Stimulated activated CD4-positive, alpha-beta T cell treated with anti-CD3 and anti-CD28 coated beads, Interleukin-12 subunit alpha, Interleukin-12 subunit beta, amount 100 ng/mL, for 24 hours (primary cell): ENCODE measurements at places on chromosomes 2 and 18.

- DNase-seq: no peak
Measured at GRCh38 chr2:10438688-10439087, 9.4 kb downstream of the ODC1 start.

- DNase-seq: no peak
Measured at GRCh38 chr18:34261865-34262780, 37.4 kb upstream of the NOL4 start.

- DNase-seq: no peak
Measured at GRCh38 chr2:167142554-167142953, 254.3 kb downstream of the XIRP2 start.

GRCh38 chr18:49725809-49726674, 87.3 kb downstream of the ACAA2 start:
- DNase-seq: no peak

GRCh38 chr2:237685408-237685807, 58.0 kb downstream of the LRRFIP1 start:
- DNase-seq: no peak

GRCh38 chr2:172904236-172904635, 168.6 kb downstream of the RAPGEF4 start:
- no peak for DNase-seq

- peak; percentile 55 for DNase-seq
Measured at GRCh38 chr2:144331674-144332355, 188.1 kb downstream of the ZEB2 start.

DNA sequence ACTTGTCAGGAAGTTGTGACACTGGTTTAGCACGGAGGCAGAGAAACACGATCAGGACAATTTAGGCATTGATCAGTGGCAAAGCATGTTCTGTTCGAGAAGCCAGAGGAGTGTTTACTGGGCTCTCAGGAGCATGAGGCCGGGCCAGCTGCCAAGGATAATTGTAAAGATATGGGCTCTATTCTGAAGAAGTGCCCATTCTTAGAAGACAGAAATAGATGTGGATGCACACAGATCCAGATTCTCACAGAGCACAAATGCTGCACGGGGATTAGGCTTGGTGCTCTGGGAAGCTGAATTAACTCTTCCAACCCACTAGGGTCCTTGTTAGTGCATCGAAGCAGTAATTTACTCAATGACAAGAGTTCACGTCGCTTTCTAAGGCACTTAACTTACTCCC, 16.2 kb downstream of the AFF3 start:
- DNase-seq: no peak

GRCh38 chr2:191345788-191346187, 100.6 kb downstream of the MYO1B start:
- no peak for DNase-seq

DNA sequence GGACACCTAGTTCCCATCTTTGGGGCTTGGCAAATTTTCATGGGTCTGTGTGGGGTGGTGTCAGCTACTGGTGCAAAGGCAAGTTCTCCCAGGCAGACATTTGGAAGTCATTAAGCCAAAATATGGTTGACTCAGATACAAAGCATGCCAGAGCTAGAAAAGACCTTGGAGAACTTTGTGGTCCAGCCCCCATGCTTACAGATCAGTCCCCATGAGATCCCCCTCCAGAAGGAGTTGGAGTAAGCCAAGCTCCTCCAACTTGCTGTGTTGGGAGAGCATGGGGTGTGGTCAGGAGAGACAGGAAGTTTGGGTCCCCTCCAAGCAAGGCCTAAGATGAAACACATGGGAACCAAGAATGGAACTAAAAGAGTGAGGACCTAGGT, 224.5 kb downstream of the CYP26B1 start:
- DNase-seq: no peak

DNA sequence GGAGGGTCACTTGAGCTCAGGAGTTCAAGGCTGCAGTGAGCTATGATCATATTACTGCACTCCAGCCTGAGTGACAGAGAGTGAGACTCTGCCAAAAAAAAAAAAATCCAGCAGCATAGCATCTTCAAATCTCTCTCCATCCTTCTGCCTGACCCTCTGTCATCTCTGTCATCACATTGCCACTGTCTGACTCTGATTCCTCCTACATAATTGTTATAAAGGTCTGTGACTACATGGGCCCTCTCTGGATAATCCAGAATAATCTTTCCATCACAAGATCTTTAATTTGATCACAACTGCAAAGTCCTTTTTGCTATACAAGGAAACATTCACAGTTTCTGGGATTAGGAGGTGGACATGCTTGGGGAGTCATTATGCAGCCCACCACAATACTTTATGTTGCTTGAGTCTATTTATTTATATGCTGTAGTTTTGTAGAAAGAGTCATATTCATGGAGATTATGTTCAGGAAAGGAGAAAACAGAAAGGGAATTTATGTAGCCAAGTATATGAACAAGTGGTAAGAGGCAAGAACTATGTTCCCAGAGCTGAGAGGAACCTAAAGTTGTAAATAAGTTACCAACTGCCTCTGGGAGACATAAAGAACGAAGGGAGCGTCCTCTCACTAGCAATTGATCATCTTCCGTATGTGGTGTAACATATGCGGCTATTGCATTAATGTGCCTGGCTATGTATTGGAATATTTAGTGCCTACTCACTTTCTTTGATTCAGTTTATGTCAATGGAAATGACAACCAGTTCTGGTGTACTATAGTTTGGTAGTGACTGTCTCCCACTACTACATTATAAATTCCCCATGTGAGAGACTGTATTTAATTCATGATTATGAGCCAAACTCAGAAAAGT, 21.5 kb downstream of the RND3 start:
- DNase-seq: no peak

DNA sequence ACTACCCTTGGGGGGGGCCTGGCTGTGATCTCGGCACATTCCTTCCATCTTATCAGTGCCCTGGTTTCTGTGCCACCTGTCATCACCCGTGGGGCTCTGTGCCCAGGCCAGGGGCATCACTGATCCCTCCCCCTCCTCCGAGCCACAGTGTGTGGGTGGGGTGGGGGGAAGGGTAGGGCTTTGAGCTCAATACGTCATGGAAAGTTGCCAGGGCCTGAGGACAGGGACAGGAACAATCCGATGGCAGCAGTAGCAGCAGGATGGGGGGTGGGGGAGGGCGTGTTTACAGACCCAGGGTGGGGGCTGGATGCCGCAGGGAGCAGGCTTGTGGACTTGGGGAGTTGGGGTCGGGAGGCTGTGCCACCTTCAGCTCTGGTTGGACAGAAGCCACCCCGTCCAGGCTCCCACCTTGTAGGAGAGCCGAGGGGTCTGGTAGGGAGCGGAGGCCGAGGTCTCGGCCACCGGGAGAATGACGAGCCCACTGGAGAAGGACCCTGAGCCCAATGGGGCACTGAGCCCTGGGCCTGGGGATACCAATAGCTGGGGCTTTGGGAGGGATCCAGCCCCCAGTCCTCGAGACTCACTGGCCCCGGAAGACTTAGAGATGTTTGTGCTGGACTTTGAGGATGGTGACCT, 3.5 kb downstream of the SLC4A3 start:
- DNase-seq: no peak

DNA sequence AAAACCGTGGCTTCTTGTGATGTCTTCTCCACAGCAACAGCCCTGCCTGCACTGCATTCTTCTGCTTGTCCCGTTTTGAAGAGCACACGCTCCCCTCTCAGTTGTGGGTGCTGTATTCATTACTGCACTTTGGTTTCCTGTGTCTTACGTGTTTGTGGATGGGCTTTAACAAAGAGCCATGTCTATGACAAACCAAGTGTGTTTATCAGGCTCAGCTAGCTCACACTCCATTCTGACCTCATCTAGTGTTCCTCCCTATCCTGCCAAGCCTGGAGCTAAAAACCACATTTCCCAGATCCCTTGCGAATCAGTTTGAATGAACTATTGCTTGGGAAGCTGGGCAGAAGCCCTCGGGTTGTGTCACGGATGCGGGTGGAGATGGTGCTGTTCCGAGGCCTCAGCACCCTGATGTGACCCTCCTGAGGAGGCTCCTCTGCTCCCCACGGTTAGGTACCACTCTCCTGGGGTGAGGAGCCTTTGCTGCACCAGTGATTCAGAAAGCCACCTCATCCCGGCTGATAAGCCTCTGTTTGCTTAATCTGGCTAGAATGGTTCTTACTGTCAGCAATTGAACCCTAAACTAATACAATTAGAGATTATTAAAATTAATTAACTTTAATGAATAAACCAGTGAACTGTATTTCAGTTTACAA, 116.5 kb downstream of the GALR1 start:
- no peak for DNase-seq

GRCh38 chr18:362311-363290, 94.8 kb upstream of the THOC1 start:
- no peak for DNase-seq

- no peak for DNase-seq
Measured at GRCh38 chr2:133835821-133836619, 267.8 kb upstream of the NCKAP5 start.

GRCh38 chr2:20623241-20623640, 27.7 kb downstream of the HS1BP3 start:
- DNase-seq: no peak

GRCh38 chr2:238176613-238177012, 17.8 kb downstream of the ERFE start:
- DNase-seq: no peak

DNA sequence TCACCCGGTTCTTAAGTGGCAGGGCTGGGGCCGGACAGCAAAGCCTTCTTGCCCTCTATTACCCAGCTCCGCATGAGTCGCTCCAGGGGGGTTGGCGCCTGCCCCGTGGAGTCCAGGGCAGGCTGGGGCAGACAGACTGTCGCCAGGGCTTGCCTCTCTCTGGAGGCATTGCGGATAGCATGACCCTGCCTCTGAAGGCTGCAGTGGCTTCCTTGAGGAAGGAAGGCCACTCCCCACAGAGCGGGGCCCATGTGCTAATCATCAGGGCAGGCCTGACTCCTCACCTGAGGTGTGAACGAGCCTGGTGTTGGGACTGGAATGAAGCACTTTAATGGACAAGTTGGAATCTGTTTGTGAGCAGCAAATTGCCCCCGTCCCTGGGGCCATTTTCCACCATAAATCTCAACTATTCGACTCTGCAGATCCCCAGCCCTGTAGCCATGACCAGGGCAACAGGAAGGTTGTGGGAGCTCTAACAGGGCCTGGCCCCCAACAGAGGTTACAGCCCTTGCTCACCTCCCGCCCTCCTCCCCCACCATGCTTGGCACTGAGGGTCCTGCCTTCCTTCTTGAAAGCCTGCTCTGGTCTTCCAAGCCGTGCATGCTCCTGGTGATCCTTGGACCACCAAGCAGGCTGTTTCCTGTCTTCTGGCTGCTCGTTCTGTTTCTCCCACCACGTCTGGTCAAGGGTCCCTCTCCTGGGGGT, 144.9 kb upstream of the HAAO start:
- no peak for DNase-seq

DNA sequence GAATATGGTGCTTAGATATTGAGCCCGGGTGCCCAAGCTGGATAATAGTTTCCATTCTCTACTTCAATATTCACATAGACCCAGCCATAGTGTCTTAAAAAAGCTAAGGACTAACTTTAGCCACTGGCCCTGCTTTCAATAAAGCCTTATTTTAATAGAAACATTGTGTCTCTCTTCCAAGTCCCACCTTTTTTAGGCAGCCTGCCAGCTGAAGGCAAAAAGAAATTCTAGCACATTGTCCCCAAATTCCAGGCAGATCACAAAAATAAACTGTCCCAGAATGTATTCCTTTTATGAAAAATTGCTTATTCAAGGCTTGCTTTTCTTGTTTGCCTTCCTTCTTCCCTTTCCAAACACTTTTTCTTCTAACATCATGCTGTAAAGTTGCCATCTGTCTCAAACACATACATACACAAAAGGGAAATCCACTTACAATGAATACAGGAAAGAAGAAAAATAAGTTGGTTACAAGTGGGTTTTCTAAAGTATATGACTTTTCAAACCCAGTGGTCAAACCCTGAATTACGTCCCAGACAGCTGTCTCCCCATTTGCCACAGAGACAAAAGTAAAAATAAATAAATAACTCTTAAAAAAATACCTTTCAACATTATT, 778.5 kb downstream of the BCL11A start:
- no peak for DNase-seq

DNA sequence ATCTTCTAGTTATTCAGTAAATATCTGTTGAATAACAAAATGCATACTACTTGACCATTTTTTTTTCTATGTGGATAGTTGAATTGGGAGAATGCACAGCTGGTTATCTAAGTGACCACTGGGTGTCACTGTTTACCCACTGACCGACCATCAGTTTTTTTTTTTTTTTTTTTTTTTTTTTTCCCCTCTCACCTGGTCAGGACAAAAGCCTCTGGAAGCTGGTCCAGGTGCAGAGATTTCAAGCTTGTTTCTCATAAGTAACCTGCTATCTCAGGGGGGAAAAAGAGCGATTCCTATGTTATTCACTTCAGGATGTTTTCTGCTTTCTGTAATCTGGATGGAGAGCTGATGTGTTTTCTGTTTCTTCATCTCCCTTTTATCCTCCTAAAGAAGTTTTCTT, 256.0 kb downstream of the DCDC2C start:
- no peak for DNase-seq

GRCh38 chr2:239381709-239382134, 19.1 kb downstream of the HDAC4 start:
- no peak for DNase-seq

DNA sequence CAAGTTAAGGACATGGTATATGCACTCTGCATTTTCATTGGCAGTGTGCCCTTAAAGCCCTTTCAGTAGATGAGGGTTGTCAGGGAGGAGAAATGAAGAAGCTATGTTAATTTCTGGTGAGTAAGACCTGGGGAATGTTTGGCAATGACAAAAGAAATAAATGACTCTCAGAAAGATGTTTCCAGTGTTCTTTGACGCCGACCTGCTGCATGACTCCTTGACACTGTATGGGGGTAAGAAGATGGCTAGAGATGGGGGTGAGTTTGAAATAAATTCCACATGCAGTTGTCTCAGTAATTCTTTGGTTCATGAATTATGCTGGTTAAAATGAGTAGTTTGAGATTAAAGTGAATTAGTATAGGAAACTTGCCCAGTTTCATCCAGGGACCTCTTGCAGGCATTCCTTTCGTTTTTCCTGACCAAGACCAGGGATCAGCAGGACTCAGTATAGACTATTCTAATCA, 5.9 kb downstream of the CCDC121 start:
- no peak for DNase-seq

DNA sequence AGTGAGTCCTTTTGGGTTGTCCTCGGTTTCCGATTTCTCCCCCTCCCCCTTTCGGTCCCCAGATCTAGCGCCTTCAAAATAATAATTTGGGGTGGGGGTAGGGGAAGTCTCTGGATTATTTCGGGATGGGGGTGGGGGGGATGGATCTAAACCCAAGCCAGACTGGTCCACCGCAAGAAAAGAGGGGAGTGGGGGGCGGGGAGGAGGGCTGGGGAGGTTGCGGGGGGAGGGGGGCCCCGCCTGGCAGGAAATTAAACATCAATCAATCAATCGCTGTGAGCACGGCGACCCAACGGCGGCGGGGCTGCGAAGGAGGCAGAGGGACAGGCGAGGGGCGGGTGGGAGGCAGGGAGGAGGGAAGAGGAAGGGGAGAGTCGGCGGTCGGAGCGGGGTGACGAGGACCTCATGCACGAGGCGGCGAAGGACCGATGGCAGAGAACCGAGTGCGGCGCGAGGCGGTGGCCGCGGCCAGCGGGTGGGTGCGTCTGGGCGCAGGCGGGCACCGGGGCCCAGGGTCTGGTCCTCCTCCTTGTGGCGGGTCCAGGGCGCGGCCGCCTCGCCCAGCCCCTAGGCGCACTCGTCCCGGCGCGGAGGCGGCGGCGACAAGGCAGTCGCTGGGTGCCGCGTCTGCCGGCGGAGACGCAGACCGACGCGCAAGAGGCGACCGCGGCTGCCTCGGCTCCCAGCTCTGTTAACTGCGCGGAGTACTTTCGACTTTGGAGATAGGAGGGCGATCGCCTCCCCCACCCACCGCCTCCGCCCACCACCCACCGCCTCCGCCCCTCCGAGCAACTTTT, 468 bp upstream of the SATB2 start:
- no peak for DNase-seq

- no peak for DNase-seq
Measured at GRCh38 chr2:8623958-8624591, 57.8 kb upstream of the ID2 start.
